ENCODE measurements at places on chromosomes 12 and 14.

DNA sequence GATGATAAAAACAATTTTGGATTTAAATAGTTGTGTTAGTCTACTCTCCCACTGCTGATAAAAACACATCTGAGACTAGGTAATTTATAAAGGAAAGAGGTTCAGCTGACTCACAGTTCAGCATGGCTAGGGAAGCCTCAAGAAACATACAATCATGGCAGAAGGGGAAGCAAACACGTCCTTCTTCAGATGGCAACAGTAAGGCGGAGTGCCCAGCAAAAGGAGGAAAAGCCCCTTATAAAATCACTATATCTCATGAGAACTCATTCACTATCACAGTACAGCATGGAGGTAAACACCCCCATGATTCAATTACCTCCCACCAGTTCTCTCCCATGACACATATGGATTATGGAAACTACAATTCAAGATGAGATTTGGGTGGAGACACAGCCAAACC lies 632.1 kb downstream of the SLC16A7 start:
- DNase-seq, result no peak

- no peak for DNase-seq
Observed at GRCh38 chr12:130988751-130989150, 35.0 kb downstream of the ADGRD1 start.

DNA sequence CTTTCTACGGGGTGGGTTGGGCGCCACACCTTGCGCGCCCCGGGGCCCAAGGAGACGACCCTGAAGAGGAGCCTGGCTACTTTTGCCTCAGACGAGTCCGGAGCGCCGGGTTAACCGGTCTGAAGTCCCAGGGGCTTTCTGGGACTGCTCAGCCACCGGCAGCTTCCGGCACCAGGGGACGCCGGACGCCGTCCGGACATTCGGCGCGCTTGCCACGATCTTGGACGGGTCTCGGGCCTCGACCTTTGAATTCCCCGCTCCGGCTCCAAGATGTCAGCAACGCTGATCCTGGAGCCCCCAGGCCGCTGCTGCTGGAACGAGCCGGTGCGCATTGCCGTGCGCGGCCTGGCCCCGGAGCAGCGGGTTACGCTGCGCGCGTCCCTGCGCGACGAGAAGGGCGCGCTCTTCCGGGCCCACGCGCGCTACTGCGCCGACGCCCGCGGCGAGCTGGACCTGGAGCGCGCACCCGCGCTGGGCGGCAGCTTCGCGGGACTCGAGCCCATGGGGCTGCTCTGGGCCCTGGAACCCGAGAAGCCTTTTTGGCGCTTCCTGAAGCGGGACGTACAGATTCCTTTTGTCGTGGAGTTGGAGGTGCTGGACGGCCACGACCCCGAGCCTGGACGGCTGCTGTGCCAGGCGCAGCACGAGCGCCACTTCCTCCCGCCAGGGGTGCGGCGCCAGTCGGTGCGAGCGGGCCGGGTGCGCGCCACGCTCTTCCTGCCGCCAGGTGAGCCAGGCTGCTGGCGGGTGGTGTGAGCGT lies at the start of gene ACOT4:
TSS of gene ACOT4 (plus strand) at position 184 of the 760 bp plus-strand sequence. CDS start at position 271, 87 bp downstream.
- DNase-seq, result no peak

GRCh38 chr14:39433452-39433813 lies 1.2 kb upstream of the FBXO33 start:
- no peak for DNase-seq

GRCh38 chr12:124923905-124924734 lies 9.7 kb upstream of the UBC start:
- DNase-seq, result peak; percentile 85

- peak; percentile 68 for DNase-seq
Observed at GRCh38 chr12:3122841-3123678, 45.9 kb downstream of the TSPAN9 start.

GRCh38 chr12:42507081-42507480 lies 82.5 kb downstream of the PRICKLE1 start:
- no peak for DNase-seq

DNA sequence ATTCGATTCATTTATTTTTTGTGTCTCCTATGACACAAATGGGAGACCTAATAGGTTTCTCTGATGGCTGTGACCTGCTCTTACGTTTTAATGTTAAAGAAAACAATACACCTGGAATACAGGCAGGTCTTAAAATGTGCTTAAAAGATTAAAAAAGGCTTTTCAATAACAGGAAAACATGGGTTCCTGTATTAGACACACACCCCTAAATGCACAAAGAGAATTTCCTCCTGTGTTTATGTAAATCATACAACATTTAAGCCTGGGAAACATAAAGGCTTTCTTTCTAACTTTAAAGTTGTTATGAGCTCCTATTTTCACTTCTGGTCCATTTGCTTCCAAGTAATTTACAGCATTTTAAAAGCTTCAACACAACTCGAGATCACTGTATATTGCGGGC lies 191.3 kb downstream of the STXBP6 start:
- no peak for DNase-seq

- no peak for DNase-seq
Observed at GRCh38 chr12:31317471-31318395, 8.2 kb downstream of the SINHCAF start.

Data from GM04504 (cell line).